ENCODE measurements at places on chromosomes 6 and 20.

GRCh38 chr20:39289831-39290230 is 327.7 kb downstream of the DHX35 start:
- DNase-seq, result no peak

- DNase-seq, result no peak
Measured at GRCh38 chr6:41687501-41688175, 47.8 kb downstream of the TFEB start.

DNA sequence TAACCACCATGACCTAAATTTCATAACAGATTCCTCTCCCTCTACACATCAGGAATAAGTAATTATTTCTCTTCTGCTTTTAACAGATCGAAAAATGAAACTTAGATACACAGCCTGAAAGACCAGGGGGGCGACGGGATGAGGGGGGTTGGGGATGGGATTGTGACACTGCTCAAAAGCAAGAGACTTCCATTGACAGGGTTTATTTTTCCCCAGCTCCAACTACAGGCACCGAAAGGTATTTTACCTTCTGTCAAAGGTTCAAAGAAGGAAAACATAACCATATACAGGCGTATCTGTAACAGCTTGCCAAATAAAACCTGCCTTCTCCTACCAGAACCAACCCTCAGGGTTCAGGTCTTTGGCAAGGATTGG is 1.3 kb downstream of the EPHA7 start:
- DNase-seq, result peak; percentile 55

- DNase-seq, result no peak
Measured at GRCh38 chr20:17616480-17617211, 46.8 kb downstream of the DSTN start.

- no peak for DNase-seq
Measured at GRCh38 chr6:16504609-16505008, 256.7 kb downstream of the ATXN1 start.

DNA sequence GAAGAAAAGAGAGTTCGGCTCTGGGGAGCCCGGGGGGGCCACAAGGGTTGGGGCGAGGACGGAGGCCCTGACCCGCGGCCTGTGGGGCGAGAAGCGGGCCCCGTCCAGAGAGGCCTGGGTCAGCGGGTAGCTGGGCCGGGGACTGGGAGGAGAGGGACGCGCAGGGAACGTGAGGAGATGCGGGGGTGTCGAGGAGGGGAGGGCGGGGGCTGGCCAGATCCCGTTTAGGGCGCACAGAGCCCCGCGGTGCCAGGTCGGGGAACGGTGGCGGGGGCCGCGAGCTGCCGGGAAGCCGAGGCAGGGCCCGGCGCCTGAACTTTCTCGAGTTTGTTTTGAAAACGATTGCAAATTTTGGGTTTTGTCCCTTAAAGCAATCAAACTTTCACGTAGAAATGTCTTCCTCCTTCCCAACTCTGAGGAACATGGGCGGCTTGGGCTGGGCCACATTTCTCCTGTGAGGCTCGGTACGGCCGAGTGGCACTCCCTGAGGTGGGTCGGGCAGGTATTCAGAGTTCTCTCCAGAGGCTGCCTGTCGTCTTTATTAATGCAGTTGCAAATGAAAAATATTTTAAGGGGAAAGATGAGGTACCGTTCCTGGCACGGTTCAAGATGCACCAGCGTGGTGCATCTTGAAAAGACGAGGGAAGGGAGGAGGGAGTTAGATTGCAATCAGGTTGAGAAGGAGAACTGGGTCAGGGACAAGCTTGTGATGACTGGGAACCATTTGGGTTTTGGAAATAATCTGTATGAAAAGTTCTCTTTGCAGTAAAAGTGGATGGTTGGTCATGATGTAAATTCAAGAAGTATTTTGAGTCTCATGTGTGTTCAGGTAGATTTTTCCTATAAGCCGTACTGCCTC is 972 bp downstream of the RNF8 start:
- DNase-seq, result peak; percentile 51

GRCh38 chr6:158259136-158259535 is 53.1 kb upstream of the TULP4 start:
- DNase-seq, result no peak

- DNase-seq, result peak; percentile 53
Measured at GRCh38 chr6:117629119-117629660, 26.9 kb upstream of the GOPC start.

DNA sequence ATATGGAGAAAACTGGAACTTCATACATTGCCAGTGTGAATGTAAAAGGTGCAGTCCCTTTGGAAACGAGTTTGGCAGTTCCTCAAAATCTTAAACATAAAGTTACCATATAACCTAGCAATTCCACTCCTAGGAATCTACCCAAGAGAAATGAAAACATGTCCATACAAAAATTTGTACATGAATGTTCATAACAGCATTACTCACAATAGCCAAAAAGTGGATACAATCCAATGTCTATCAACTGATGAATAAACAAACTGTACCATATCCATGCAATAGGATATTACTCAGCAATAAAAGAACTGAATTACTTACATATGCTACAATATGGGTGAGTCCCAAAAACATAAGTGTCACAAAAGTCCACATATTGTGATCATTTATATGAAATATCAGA is 48.7 kb upstream of the ERVFRD-1 start:
- no peak for DNase-seq

DNA sequence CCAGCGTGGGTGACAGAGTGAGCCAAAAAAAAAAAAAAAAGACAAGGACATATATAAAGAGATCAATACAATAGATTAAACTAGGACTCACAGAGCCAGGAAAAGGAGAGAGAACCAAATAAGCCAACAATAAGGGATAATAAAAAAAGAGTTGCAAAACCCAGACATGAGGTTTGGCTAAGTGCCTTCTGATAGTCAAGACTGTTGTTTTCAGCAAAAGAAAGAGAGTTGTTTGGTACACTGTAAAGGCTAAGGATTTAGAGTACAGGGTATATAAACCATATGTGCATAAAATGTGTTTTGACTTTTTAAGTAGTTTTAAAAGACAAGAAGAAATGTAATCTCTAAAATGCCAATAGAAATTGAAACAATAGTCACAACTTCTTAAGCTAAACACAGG is 42.8 kb downstream of the RPF2 start:
- DNase-seq, result no peak

DNA sequence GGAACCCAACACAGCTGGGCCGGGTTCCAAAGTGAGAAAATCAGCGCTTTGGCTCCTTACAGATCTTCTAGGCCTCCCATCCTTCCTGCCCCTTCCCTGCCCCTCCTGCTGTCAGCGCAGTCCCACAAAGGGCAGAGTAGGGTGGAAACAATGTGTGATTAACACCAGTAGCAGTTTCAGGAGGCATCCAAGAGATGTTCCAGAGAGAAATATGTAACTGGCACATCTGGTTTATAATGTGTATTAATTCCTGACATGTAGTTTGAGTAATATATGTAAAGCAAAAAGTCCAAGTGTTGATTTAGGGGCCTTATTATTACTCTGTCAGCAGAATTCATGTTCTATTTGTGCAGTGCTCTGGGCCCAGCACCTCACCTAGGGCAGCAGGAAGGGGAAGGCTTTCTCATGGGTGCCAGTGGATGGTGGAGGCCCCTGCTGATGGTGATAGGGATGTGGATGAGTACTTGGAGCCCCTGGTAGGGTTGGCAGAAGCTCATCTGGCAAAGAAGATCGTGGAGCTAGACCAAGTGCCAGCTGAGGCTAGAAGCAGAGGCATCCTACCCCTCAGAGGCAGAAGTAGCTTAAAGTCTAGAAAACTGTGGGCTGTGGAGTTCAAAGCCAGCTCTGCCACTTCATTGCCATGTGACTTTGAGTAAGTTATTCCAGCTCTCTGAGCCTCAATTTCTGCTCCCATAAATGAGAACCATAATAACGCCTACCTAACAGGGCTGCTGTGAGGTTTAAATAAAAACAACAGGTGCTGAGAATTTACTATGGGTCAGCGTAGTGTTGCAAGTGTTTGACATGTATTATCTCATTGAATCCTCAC is 22.4 kb upstream of the RALY start:
- no peak for DNase-seq
